ENCODE measurements at places on chromosomes 1 and 21.

GRCh38 chr1:65971547-65971946, 178.9 kb downstream of the PDE4B start:
- no peak for DNase-seq

GRCh38 chr21:39444421-39445180, 977 bp downstream of the LCA5L start:
- no peak for DNase-seq

- DNase-seq, result no peak
Observed at GRCh38 chr1:46637444-46638083, 21.0 kb upstream of the MOB3C start.

DNA sequence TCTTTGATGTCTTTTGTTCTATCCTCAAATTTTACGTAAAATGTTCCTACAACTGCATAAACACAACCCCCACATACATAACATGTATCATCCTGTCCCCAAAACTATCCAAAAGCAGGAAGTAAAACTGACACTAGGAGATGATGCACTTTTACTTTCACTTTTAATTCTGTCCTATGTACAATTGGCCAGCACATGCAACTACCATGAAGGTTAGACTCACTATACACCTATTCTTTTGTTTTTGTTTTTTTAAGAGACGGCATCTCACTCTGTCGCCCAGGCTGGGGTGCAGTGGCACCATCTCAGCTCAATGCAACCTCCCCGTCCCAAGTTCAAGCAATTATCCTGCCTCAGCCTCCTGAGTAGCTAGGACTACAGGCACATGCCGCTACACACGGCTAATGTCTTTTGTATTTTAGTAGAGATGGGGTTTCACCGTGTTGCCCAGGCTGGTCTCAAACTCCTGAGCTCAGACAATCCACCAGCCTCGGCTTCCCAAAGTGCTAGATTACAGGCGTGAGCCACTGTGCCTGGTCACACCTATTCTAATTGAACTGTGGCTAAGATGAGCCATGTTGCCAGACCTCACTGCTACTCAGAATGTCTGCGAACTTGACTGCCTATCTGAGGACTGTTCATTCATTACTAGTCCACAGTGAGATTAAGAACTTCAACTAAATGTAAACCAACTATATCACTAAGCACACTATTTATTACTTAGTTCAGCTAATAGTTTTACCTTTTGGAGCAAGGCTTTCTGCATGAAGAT, 48.0 kb downstream of the TOR3A start:
- DNase-seq, result peak; percentile 15

DNA sequence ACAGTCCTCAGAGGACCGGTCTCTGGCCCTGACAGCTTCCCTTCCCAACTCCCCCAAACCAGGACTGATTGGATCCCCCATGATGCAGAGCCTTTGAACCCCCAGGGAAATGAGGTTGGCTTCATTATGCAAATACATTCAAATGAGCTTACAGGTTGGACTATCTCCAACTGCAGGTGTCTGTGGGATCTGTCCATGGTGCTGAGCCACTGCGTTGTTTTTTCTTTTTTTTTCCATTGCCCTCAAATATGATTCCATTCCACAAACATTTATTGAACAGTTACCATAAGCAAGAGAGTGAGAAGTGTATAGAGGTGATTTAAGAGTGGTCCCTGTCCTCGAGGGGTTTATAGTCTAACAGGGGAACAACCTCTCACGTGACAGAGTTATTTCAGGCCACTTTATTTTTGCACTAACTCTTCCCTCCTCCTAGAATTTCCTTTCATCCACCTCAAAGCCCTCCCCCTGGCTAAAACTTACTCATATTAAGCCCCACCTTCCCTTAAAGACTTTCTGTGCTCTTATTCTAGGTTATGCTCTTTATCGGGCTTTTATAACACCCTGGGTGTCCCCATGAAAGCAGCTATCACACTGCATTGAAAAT, 21.9 kb downstream of the DLGAP3 start:
- DNase-seq, result no peak

- DNase-seq, result no peak
Observed at GRCh38 chr1:66535061-66535460, 1.1 kb downstream of the SGIP1 start.

DNA sequence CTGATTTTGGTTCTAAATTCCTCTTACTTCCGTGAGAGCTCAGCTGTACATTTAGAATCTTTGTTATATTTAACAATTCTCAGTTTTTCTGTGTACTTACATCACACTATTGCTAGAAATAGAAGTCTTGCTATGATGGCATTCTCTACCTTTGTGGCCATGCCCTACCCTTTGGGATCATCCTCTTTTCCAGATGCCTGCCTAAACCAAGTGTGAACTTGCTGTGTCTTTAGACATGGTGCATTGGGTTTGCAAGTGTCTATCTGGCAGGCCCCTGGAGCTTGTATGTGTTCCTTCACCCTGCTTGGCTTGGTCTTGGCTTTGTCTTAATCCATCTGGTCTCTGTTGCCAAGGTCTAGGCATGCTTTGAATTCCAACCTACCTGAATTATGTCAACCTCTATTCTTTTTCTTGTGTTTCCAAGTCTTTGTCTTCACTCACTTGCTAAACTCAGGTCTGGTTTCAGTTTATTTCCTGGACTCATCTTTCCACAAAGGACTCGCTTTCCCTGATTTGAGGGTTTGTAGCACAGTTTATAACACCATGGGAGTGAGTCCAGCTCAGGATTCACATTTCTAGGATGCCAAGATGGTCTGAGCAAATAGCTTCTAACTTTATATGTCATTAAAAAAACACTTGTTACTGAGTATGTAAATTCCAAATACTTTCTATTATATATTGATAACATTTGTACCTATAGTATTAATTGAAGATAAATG, 20.6 kb upstream of the APOBEC4 start:
- DNase-seq, result no peak

- DNase-seq, result no peak
Observed at GRCh38 chr1:203556047-203556851, 62.3 kb downstream of the OPTC start.

- no peak for DNase-seq
Observed at GRCh38 chr1:114117654-114118053, 36.0 kb downstream of the SYT6 start.

DNA sequence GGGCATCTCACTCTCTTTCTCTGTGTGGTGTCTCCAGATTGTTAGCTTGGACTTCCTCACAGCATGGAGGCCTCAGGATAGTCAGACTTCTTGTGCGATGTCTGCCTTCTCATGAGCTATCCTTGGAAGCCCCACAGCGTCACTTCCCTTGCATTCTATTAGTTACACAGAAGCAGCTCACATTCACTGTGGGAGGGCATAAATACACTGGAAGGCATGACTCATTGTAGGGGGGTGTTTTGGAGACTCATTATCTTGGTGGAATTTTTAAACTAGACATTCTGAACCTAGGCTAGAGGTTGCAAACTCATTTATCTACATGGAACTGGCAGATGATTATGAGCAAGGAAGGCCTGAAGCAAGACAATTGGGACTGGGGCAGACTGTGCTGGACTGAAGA, 21.4 kb upstream of the FASLG start:
- DNase-seq, result no peak

- no peak for DNase-seq
Observed at GRCh38 chr1:20712215-20712577, 5.6 kb downstream of the KIF17 start.

DNA sequence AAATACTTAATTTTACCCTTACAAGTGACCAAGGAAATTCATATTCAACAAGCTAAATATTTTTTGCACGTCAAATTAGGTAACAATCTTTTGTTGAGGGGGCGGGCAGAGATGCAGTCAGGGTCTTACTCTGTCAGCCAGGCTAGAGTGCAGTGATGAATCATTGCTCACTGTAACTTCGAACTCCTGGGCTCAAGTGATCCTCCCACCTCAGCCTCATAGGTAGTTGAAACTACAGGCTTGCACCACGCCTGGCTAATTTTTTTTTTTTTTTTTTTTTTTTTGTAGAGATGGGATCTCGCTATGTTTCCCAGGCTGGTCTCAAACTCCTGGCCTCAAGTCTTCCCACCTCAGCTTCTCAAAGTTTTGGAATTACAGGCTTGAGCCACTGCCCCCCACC, 26.5 kb downstream of the PHTF1 start:
- DNase-seq, result no peak

DNA sequence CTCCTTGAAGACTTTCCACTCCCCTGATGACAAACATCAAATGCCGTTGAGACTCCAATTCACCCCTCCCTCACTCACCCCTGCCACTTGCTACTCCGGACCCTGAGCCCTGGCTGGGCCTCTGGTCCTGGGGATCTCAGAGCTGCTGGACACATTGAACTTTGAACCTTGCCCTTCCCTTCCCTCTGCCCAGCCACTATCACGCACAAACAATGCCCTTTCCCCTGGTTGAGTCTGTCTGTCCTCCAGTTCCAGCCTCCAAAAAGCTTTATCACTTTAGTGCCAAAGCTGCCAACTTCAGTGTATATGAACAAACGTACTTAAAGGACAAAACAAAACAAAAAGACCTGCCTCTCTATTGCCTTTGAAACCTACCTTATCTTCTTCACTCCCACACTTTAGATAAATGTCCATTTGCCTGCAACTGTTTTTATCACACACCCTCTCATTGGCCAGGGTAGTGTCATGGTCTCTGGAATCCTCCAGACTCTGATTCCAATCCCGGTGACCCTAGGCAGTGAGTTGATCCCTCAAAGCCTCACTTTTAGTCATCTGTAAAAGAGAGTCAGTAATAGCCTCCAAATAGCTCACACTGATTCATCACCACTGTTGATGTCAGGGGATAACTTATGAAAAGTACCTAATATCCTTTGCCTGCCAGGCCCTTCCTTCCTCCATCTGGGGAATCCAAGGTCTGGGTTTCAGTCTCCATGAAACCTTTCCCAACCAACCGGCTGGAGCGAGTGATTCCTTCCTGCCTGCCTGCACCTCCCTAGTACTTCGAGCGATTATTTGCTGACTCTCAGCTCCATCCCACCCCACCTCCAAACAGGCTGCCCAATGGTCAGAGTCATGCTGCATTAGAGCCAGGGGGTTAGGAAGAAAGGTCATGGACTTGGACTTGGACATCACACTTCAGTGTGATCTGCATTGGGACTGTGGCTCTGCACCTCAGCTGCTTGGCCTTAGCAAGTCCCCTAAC, 15.9 kb upstream of the SPOCD1 start:
- DNase-seq, result no peak

DNA sequence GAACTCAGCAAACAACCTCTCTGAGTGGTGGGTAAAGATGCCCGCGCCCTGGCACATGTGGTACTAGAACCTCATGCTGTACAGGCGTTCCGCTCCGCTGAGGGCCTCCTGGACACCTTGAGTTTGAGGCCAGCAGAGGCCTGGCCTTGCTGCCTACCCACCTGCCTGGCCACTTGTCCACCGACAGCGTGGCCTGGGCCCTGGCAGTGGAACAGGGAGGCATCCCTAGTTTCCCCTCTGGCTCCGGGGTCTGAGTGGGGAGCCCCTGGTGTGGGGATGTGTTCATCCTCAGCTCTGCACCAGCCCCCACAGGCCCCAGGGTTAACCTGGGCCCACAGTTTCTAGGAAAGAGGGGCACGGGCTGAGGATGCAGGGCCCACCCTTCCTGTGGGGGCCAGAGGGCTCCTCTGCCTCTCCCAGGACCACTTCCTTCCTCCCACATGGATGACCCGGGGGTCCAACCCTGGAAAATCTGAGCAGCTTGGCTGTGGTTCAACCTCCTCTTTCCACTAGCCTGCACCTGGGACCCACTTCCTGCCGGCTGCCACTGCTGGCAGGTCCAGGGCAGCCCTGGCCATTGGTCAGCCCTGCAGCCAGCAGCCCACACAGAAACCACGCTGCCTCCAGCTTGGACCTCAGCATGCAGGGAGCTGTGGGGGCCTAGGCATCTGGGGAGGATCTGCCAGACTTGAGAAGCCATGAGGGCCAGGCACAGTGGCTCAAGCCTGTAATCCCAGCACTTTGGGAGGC, 53.3 kb upstream of the COL18A1 start:
- no peak for DNase-seq

DNA sequence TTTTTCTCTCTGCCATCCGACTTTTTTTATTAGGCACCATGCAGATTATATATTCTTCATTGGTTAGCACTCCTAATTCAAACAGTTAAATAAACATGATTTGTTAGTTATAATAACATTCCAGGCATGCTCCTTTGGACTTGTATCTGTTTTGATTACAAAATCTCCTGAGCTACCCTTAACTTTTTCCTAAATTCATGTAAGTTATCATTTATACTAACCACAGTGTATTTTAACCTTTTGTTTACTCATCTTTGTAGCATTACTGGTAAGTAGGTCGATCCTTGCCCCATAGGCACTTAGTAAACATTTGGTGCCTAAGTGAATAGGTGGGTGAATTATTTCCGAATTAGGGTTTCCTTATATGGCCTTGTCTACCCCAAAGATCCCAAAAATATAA, 43.8 kb downstream of the MIER1 start:
- DNase-seq, result no peak

GRCh38 chr1:109190189-109190588, 23.5 kb upstream of the SARS1 start:
- DNase-seq, result no peak

GRCh38 chr1:197750366-197750765, 24.9 kb downstream of the DENND1B start:
- DNase-seq, result no peak

DNA sequence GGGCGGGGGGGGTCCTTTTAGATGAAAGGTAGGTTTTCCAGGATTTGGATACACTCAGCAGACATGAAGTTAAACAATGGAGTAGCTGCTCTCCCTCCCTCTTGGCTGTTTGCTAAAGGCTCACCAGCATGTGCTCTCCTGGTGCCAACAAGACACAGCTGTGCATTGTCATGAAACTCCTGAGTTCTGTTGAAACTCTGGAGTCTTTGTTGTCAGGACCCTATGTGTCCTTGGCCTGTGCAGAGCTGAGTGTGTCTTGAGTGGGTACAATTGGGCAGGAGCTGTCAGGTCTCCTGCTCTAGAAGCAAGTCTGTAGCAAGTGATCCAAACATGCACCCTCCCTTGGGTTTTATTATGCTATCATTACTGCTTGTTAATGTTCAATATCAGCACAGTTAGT, 12.7 kb downstream of the TBX19 start:
- no peak for DNase-seq

DNA sequence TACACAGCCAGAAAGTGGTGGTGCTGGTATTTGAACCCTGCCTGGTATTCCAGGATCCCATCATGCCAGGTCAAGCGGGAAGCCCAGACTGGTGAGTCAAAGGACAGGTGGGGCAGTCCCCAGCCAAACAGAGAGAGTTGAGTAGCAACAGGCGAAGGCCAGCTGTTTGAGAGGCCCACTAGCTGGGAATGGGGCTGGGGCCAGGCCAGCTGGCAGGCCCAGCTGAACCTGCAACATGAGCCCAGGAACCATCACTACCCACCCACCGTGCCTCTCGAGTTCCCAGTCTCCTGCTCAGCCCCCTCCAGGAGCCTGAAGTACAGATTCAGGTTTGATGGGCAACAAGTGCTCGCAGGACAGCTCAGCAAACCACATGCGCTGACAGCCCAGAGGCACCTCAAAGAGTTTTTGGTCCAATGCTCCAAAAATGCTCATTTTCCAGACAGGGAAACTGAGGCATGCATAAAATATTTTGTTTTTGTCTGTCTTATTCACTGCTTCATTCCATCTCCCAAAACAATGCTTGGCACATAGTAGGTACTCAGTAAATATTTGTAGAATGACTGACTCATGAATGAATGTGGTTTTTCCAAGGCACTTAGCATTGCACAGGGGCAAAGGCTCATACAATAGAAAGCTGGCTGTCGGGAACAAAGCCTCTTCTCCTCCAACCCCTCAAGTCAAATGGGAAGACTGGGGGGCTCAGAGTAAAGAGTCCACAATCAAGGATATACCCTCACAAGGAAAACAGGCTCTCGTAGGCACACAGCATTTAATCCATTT, 42.5 kb upstream of the CLIC4 start:
- DNase-seq, result no peak
